Heart right ventricle (tissue), 16 donors: ENCODE measurements at places on chromosomes 5 and 9. TPM values are rescaled to one million over a fixed set of nuclear protein-coding genes. Genes with fewer than 3 reads are reported as not detected.

The TMEM232 gene
- total RNA-seq: 2.2 TPM

The F2RL2 gene
- total RNA-seq: 1.4 TPM

The STC2 gene
- 7.4 TPM for total RNA-seq

The PPP3R2 gene
- not detected for total RNA-seq

The PCDHGB7 gene
- 10.0 TPM for total RNA-seq

The OR2V1 gene
- total RNA-seq: not detected
